Cortex of kidney (tissue), 1 donor: ENCODE measurements at places on chromosomes 4 and X.

DNA sequence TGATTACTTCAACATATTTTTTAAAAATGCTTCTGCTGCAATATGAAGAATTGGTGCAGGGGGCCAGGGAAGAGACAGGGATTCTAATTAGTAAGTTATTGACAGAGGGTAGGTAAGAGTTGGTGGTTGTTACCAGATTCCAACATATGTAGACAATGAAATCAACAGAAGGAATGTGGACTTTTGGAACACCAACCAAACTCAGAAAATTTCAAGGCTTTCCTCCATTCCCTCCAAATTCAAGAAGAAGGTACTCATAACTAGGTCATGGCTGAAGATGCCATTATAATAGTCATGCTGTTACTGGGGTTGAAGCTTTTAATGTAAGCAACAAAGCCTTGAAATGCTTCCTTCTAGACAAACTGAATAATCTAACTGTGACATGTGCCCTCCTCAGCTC is 22.9 kb upstream of the CXCL13 start:
- no peak for DNase-seq

DNA sequence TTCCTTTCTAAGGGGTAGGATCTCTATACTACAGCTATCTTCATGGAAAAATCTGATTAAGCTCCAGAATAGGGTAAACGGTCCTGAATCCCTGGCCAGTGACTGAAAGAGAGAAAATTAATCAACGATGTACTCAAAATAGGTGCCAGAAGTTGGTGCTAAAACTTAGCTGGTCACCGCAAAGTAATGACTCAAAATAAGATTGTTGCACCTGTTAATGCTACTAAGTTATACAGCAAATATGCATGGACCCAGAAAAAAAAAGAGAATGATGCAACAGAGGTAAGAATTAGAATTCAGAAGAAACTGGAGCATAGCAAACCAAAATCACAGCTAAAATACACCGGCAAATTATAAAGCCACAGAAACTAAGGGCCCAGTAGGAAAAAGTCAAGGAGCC is 239.7 kb upstream of the FAM241A start:
- DNase-seq: no peak

DNA sequence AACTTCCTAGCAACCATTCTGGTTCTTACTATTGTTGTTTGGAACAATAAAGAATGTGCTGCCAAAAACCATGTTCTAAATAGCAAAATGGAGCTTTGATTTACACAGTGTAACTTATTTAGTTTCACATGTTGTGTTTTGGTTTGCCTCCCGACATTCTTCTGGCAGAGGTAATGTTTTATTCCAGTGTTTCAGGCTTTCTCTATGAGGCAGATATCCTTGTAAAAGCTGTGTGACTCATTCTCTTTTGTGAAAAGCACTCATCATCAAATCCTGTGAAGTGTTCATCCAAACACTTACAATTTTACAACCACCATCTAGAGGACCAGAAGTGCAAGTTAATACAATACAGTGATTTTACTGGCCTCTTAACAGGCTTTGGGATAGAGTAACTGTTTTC is 219.0 kb upstream of the GIMD1 start:
- DNase-seq: no peak

DNA sequence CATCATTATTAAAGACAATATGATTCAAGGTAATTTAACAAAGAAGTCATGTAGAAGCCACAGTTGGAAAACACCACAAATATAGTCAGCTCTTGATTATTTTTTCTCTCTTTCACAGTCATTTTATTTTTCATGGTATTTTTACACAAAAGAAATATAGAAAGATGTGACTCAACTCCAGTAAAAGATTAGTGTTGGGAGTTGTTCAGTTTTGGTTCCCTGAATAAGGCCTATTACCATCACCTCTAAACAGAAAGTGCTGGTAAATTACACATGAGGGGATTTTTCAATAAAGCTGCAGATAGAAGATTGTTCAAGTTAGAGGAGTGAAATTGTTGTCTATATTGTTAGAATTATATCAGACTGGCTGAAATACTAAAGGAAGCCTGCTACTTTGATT is 107.0 kb downstream of the DDIT4L start:
- DNase-seq: no peak

DNA sequence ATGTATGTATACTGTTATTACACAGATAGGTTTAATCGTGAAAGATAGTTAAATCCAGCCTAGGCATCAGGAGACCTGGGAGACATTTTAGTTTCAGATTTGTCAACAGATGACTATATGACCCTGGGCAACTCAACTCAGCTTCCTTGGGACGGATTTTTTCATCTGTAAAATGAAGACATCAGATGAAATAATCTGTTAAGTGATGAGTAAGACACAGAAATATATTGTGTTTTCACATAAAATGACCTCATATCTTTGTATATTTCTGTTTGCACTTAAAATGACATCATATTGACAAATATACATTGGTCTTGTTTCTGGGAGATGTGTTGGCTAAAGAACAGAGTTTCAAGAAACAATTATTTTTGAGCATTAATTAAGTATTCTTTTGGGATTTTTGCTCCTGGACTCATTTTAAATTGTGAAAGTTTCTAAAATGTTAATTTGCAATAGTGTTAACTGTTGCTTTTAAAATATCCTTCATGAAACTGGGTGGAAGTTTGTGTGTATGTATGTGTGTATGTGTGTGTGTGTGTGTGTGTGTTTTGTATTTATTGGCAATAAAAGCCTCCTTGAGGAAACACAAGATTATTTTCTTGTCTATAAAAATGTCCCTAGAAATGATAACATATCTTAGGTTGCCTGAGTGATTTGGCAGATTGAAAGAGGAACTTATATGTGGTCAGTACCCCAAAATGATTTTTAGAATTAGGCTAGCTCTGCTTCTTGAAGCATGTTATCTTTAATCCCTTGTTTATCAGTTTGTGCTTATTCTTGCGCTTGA is 29.1 kb upstream of the MMAA start:
- DNase-seq: no peak

GRCh38 chrX:73577361-73577760 is 14.4 kb downstream of the CHIC1 start:
- no peak for DNase-seq

- DNase-seq: no peak
Measured at GRCh38 chrX:120428309-120428708, 40.8 kb downstream of the LAMP2 start.

- DNase-seq: no peak
Measured at GRCh38 chrX:24610516-24610915, 36.6 kb downstream of the PCYT1B start.

GRCh38 chrX:22300130-22300529 is 27.4 kb downstream of the CBLL2 start:
- DNase-seq: no peak

- DNase-seq: no peak
Measured at GRCh38 chr4:140213749-140214148, 59.8 kb upstream of the MAML3 start.

DNA sequence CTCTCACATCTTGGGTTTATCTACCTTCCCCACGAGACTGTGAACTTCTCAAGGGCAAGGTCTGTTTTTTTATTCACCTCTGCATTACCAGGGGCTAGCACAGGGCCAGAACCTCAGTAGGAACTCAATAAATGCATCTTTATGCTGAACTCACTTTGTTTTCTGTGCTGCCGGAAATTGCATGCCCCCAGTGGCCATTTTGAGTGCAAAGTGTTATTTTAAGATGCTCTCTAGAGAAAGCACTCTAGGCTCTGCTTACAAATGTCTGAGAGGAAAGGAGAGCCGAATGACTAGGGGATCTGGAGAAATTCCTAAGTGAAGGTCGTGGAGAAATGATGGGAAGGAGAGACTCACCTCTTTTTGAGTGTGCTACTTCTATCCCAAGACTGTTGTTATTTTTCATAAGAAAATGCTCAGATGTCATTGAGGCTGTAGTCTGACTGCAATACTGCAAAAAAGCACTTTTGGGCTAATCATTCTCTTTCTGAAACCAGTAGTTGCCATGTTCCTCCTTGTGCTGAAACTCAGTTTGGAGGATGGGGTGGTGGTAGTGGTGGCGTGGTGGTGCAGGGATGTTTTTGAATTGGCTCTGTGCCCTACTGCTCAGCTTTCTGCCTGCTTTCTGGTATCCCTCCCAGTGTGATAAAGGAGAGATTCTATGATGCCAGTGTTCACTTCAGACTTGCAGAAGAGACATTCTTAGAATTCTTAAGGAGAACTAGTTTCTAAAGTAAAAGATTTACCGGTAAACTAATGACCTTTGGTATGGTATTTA is 41.3 kb downstream of the DOCK11 start:
- DNase-seq: no peak

DNA sequence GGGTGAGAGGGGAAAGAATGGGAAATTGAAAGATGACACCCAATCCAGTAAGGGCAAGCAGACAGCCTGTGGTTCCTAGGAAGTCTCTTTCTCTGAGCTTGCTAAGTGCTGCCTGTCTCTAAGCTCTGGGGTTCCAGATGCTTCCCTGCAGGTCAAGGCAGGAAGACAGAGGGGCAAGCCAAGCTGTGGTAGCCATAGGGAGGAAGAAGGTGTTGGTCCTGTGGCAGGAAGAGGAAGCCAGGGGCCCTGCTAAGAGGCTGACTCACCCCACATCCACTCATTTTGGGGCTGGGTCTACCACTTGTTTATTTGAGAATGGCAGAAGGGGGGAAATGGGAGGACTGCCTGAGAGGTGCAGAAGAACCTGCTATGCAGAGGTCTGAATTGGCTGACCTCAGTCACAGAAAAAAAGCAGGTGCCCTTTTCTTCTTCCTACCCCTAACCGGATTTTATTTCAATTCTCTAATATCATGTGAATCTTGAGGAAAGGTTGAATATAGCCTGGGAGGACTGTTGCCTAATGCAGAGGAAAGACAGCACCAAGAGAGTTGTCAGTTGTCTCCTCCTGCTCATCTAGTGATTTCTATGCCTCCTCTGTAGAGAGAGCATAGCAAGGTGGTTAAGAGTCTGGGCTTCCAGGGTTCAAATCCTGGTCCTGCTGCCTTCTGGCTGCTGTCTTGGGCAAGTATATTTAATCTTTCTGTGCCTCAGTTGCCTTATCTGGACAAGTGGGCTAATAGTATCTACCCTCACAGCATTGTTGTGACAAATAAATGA is 27.4 kb downstream of the HOPX start:
- DNase-seq: no peak

- DNase-seq: no peak
Measured at GRCh38 chr4:89531932-89532640, 224.5 kb upstream of the GPRIN3 start.

DNA sequence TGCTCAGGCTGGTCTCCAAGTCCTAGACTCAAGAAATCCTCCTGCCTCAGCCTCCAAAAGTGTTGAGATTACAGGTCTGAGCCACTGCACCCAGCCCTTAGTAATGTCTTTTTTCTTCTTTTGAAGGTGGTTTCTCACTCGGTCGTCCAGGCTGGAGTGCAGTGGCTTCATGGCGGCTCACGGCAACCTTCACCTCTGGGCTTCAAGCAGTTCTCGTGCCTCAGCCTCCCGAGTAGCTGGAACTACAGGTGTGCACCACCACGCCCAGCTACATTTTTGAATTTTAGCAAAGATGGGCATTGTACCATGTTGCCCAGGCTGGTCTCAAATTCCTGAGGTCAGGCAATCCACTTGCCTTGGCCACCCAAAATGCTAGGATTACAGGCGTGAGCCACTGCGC is 32.3 kb upstream of the ASMTL start:
- no peak for DNase-seq

DNA sequence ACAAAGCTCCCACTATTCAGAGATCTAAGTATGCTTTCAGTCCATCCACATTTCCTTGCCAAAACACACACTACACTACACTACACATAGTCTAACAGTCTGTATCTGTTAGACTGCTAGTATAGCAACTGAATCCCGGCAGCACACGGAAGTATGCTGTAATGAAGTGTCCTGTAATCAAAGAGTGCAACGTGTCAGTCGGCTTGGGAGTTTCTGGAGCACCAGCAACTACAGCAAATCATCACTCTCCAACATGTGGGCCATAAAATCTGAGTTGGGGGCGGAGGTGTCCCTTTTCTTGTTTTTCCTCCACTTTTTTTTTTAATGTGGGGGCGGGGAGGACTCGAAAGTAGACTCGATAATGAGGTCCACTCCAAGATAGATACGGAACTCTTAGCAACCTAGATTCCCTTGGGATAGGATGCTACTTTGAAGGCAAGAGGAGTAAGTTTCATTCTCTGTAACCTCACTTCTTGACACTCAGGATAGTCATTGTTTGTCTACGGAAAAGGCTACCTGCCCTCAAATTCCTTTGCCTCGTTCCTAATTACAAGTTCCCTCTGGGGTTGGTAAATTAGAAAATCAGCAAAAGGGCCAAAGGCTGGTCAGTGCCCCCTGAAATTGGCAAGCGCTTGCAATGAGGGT is 722 bp downstream of the SLC10A7 start:
- no peak for DNase-seq

DNA sequence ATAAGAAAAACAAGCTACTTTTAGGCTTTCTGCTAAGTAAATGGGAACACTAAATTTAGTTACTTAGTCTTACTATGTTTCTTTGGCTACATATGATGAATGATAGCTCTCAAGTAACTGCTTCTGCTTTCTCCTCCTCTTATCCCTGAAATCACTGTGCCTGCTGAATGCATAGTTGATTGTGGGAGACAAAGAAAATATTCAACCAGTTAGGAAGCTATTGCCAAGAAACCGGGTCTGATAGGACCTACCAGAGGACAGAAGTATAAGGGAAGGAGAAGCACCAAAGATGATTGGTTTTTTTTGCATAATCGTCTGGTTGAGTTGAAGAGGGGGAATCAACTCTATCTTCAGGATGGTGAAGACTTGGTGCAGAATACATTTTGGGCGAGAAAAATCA is 28.0 kb upstream of the NDUFC1 start:
- DNase-seq: no peak

GRCh38 chrX:115177932-115178331 is 11.3 kb upstream of the RBMXL3 start:
- DNase-seq: no peak

GRCh38 chrX:71976753-71977152 is 66.1 kb downstream of the NHSL2 start:
- no peak for DNase-seq

DNA sequence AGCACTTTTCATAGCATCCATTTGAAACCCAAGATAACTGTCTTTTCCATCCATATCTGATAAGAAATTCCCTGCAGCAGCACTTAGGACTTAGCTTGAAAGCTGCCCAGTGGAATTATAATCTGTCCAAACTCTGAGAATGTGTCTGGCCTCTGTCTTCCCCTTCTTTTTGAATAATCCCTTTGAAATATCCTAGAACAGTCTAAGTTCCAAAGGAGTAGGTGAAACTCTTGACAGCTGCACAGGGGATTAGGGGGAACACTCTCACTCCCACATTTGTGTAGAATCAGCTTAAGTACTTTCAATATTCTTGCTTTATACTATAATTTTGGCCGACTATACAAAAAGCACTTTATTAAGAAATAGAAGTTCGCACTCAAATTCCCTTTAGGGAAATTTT is 157.7 kb downstream of the PAPSS1 start:
- DNase-seq: no peak

- DNase-seq: no peak
Measured at GRCh38 chrX:148020329-148020728, 39.2 kb downstream of the FMR1NB start.
